T-cell (primary cell): ENCODE measurements at places on chromosomes 5 and 9.

DNA sequence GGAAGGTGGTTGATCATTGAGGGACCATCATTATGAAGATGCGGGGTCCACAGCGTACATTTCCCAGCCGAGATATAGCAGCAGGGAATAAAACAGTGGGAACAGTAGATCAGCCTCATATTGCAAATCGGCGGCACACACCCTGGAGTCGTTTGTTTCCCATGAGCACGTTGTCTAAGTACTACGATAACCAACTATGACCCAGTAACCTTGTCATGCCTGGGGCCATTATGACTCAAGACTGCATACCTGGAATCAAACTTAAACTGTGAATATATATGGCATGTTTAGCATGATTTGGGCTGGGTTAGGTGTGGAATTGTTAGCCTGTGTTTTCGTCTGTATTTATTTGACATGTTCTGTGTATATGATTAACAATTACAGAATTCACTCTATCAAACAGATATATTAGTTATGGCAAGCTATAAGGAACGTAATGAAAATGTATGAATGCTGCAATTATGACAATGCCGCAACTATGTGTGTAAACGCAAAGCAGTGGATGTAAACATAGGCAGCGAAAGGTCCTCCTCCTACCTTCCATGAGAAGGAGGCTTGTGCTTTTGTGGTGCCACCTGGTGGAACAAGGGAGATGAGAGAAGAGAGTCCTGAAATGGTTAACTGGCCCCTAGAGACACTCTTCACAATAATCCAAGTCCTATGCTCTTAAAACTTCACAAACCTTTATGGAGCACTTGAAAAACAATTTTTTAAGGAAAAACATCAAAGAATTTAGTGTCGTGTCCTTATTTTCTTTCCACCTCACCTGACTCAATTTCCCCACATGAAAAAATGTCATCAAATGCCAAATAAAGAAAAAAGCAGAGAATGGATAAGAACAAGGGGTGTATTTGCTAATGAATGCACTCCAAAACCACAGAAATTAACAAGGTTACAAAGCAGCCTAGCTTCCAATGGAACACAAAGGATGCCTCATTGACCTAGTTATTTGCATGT is 47.1 kb downstream of the SEMA5A start:
- DNase-seq = no peak

GRCh38 chr5:125834438-125835115 is 588.6 kb upstream of the GRAMD2B start:
- DNase-seq = no peak

GRCh38 chr5:135138116-135138850 is 104.3 kb upstream of the PITX1 start:
- no peak for DNase-seq

DNA sequence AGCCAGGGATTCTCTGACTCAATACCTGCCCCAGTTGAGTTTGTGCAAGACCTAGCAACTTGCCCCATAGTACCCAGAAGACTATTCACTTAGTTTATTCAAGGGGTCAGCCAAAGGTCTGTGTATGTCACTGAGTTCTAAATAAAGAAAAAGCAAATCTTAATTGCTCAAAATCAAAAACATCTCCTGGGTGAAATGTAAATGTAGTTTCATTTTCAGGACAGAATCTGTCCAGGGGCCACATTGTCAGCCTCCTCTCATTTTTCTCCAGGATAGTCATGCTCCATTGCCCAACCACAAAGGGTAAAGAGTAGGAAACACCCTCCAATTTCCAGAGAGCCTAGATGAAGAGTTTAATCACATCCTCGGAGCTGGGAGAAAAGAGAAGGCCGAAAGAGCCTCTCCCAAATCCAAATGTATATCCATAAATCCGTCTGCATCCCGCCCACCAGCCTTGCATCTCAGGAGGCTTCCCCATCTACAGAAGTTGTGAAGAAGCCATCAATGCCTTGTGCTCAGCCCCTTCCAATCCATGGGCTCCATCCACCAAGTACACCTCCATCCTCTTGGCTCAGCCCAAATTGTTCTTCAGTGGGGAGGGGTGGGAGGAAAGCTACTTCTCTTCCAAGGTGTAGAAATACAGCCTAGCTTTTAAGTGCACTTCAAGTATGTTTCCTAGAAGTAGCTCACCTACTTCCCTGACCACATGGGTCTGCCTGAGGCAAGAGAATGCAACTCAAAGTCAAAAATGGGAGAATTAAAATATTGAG is 26.9 kb downstream of the ADAM19 start:
- no peak for DNase-seq
